Left colon (tissue), 2 donors: ENCODE measurements at places on chromosomes 11 and 22. TPM values are rescaled to one million over a fixed set of nuclear protein-coding genes. Genes with fewer than 3 reads are reported as not detected.

OR5AL1 gene
- total RNA-seq = not detected

DNA sequence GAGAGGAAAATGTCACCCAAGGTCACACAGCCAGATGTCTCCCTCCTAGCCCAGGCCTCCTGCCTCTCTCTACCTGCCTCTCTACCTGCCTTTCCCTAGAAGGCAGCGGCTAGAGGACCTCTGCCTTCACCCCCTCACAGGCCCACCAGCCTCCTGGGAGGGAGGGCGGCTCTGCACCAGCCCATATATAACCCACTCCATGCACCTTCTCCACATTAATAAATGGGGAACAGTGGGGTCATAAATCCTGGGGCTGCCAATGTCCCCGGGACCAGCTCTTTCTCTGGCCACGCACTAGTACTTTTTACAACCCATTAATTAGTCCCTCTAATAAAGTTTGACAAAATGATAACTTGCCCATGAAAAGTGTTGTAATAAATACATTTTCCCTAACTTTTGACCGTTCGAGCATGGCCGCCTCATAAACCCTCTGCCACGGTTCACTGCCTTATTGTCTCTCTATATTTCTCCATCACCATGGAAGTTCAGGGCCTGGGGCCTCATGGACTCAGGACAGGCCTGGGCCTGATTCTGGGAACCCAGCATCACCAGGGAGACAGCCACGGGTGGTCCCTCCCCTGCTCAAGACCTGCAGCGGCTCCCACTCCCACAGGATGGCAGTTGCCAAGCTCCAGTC is 102.1 kb downstream of the MN1 start:
- DNase-seq = no peak

- no peak for DNase-seq
Observed at GRCh38 chr11:110716361-110716760, 4.1 kb upstream of the ARHGAP20 start.

LTO1 gene
- total RNA-seq = 21.7 TPM

DNA sequence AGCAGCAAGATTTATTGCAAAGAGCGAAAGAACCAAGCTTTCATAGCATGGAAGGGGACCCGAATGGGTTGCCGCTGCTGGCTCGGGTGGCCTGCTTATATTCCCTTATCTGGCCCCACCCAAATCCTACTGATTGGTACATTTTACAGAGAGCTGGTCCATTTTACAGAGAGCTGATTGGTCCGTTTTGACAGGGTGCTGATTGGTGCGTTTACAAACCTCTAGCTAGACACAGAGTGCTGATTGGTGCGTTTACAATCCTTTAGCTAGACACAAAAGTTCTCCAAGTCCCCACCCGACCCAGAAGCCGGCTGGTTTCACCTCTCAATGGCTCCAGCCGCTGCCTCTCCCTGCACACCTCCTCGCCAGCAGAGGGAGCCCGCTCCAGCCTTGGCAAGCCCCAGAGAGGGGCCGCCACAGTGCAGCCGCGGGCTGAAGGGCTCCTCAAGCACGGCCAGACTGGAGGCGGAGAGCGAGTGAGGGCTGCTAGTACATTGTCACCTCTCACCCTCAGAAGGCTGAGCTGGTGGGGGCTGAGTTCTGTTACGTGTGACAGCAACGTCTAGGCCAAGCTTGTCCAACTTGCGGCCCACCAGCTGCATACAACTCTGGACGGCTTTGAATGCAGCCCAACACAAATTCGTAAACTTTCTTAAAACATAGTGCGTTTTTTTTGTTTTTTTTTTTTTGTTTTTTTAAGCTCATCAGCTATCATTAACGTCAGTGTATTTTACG is 8.7 kb downstream of the PTH start:
- DNase-seq = no peak

DNA sequence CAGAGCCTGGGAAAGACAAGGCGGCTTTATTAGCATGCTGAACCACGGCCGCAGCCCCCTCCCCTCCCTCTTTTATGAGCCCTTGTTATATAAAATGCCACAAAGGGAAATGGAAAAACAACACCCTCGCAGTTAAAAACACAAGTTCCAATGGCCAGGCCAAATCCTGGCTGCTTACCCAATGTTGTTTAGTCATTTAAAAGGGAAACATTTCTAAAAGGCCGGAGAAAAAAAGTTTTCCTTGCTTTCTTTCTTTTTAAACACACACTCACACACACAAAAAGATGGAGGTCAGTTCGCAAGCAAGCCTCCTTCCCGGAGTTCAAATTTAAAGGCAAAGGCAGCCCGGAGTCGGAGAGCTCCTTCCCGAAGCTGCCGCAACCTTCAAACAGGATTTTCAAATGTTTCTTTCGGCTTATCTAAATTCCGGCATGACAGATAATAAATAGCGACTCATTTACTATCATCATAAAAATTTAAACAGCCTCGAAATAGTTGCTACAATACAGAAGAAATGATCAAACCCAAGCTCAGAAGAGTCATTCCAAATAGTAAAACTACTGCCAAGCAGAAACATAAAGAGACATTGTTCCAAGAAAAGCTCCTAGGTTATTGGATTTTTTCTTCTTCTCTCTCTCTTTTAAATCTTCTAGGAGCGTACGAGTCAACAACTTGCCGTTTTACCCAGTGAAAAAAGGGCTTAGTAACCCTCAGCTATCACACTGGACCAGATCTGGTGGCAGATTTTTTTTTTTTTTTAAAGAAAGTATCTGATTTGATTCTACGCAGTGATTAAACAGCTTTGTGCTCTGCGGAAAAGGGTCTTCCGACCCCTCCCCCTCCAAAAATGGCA is 3.5 kb downstream of the PHF21B start:
- DNase-seq = no peak

GRAP2 gene
- total RNA-seq = 1.2 TPM

DNA sequence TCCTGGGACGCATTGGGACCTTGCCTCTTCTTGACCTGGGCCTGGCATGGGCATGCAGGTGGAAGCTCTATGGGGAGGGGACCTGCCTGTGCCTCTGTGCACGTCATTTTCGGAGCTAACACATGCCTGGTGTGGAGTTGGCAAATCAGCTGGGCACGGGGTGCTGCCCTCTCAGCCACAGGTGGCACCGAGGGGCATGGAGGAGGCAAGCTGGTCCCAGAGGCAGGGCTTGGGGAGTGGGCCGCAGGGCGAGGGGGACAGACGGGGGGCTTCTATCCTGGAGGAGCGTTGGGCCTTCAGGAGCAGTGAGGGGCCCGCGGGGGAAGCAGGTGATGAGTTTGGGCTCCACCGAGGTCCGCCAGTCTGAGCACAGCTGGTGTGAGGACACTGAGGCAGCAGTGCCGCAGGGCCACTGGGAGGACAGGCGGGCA is 362.0 kb downstream of the TBC1D22A start:
- DNase-seq = no peak

POU2AF1 gene
- 3.8 TPM for total RNA-seq

DNA sequence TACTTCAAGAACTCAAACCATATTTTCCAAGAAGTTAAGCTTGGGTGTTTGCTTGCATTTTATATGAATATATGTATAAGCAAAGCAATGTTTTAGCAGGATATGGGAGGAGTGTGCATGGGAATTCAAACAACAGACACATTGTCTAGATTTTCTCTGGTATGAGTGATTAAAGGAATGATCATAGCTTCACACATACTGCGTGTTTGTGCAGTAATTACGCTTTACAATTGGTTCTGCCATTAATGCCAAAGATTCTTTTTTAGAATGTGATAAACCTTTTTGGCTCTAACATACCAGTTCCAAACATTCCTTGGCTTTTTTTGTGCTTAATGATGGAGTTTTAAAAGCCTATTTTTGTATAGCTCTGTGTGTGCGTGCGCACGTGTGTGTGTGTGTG is 54.0 kb downstream of the CCDC34 start:
- no peak for DNase-seq

DNA sequence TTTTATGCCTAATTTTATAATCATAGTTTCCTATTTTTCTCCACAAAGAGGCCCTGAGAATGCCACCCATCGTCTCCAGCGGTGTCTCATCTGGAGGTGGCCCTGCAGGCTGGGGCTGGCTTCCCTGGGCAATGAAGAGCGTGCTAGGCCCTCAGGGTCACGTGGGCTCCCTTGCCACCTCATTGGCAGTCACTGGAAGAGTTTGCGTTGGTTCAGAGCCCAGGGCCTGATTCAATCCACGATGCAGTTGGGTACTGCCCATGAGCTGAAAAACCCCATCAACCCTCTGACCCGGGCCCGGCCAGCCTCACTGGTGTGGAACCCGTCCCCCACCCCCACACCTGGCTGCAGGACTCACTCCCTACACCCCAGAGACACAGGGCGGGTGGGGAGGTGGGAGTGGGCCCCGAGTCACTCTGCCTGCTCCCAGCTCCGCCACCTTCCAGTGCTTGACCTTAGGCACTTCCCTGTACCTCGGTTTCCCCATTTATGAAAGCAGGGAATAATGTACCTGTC is 43.4 kb upstream of the A4GALT start:
- DNase-seq = no peak

- no peak for DNase-seq
Observed at GRCh38 chr11:112396076-112396475, 135.4 kb upstream of the PLET1 start.

GRCh38 chr11:130458410-130458729 is 9.9 kb downstream of the ADAMTS15 start:
- no peak for DNase-seq
